ENCODE measurements at places on chromosomes 5 and 9.

DNA sequence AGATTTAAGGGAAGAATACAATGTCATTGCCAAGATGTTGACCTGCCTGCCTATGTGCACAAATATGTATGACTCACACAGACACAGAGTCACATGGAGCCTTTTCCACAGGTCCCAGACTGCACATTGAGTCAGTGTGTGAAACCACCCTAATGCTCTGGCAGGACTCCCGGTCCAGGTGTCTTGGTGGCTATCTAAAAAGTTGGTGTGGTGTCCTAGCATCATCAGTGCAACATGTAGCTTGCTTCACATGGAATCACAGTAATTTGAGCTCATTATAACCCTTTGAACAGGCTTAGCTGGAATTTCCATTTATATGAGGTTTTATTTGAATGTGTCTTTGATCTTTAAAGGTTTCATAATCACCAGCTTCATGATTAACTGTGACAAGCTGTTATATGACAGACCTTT lies 10.7 kb downstream of the IFNA5 start:
- H3K27ac ChIP-seq = no peak overlapping the region
- H3K36me3 ChIP-seq = no peaks in the 10 kb centered on the region
- DNase-seq = no peak
- peaks cover 11% of the 10 kb centered on the region for H3K4me1 ChIP-seq

GRCh38 chr5:17355586-17356346 lies 138.3 kb downstream of the BASP1 start:
- peaks cover 14% of the 10 kb centered on the region for H3K4me1 ChIP-seq
- no peaks in the 10 kb centered on the region for H3K27me3 ChIP-seq
- H3K4me3 ChIP-seq = no peak overlapping the region
- no peak for DNase-seq
- no peaks in the 10 kb centered on the region for H3K36me3 ChIP-seq
- no peak overlapping the region for H3K27ac ChIP-seq

GRCh38 chr5:33073881-33074327 lies 362.8 kb downstream of the NPR3 start:
- no peaks in the 10 kb centered on the region for H3K27me3 ChIP-seq
- H3K27ac ChIP-seq = no peak overlapping the region
- H3K4me3 ChIP-seq = no peak overlapping the region
- H3K36me3 ChIP-seq = no peaks in the 10 kb centered on the region
- DNase-seq = no peak
- H3K4me1 ChIP-seq = peaks cover 13% of the 10 kb centered on the region

DNA sequence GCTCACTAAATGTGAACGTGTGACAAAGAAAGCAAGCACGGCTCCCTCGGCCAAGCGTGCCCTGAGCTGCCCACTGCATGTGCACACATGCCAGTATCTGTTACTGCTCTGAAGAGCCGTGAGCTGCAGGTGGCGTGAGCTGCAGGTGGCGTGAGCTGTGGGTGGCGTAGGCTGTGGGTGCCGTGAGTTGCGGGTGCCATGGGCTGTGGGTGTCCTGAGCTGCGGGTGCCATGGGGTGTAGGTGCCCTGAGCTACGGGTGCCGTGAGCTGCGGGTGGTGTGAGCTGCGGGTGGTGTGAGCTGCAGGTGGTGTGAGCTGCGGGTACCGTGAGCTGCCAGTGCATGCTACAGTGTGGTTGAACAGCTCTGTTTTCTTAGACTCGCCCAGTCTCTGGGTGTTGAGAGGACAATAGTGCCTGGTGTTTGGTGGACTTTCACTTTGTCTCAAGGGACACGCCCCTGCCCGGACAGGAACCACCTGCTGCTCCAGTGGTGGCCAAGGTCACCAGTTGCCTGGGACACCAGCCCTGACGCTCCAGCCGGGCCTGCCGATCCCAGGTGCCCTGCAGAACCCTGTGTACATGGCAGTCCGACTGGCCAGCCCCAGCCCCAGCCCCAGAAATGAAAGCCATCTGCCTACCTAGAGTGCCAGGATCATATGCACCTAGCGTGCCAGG lies 6.7 kb downstream of the CCDC187 start:
- no peak for DNase-seq
- no peaks in the 10 kb centered on the region for H3K36me3 ChIP-seq
- H3K27ac ChIP-seq = no peak overlapping the region
- no peak overlapping the region for H3K4me3 ChIP-seq
- peaks cover 5% of the 10 kb centered on the region for H3K4me1 ChIP-seq

GRCh38 chr5:77751328-77752023 lies 24.7 kb downstream of the TBCA start:
- H3K4me1 ChIP-seq = no peaks in the 10 kb centered on the region
- H3K27ac ChIP-seq = no peak overlapping the region
- H3K4me3 ChIP-seq = no peak overlapping the region
- H3K27me3 ChIP-seq = no peaks in the 10 kb centered on the region
- DNase-seq = no peak

GRCh38 chr9:92179286-92180001 lies 64.2 kb upstream of the SPTLC1 start:
- H3K4me1 ChIP-seq = no peaks in the 10 kb centered on the region
- no peaks in the 10 kb centered on the region for H3K36me3 ChIP-seq
- H3K27ac ChIP-seq = no peak overlapping the region

- no peaks in the 10 kb centered on the region for H3K4me1 ChIP-seq
- peaks cover 5% of the 10 kb centered on the region for H3K27me3 ChIP-seq
- DNase-seq = no peak
- no peak overlapping the region for H3K27ac ChIP-seq
- no peak overlapping the region for H3K4me3 ChIP-seq
These were observed 44.4 kb upstream of the ROR2 start for GRCh38 chr9:91994422-91994821.

Measured in RWPE2 (cell line).